D721Med (cell line): ENCODE measurements at places on chromosomes 7 and 10.

DNA sequence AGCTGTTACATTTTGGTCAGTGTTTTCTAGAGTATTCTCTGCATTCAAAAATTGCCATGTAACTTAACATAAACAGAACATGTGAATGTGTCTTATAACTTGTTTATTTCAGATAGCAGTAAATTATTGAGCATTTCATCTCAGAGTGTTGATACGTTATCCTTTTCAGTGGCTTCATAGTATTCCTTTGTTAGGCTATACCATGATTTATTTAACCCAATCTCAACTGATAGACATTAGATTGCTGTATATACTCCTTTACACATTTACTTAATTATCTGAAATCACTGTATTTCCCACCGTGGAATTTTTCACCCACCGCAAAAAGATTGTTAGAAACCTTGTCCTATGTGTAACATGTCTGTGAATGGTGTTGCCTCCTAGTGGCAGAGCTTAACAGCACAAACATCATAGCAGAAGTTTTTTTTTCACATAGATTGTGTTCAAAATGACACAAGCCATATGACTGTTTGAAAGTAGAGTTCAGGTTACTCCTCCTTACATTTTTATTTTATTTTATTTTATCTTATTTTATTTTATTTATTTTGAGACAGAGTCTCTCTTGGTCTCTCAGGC is 21.4 kb downstream of the SLF2 start:
- no peak for DNase-seq

- no peak for DNase-seq
Measured at GRCh38 chr7:66682350-66683093, 53.8 kb downstream of the KCTD7 start.

GRCh38 chr10:71598621-71599055 is 120.9 kb downstream of the C10orf105 start:
- DNase-seq = no peak

- no peak for DNase-seq
Measured at GRCh38 chr10:57867241-57867640, 400.5 kb downstream of the IPMK start.

DNA sequence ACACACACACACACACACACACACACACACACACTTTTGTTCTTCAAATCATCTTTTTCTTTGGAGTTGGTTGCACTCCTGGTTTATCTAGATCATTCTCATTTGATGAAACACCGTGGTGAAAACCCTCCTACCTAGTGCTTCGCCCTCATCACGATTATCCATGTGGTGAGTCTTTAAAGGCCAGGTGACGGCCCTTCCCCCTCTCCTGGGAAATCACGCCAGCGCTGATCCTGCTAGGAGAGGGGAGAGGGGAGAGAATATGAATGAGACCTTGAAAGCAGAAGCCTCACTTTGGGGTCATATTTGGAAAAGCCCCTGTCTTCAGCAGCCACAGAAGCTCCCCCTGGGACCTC is 103.9 kb upstream of the LRRC4 start:
- no peak for DNase-seq

DNA sequence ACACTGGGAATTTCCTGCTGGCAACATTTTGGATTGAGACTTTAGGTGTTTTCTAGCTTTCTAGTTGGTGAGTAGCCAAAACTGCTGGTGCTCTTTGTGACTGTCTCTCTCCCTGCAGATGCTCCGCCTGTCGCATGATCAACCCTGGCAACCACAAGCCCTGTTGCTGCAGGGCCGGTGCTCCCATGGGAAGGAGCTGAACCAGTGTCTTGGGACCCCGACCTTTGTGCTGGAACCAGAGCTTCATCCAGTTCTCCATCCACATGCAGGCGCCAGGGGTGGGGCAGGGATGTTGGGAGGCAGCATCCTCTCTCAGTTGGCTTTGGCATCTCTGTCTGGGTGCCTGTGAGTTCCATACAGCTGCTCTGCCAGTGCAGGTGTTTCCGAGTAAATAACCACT is 306.2 kb upstream of the MKI67 start:
- DNase-seq = no peak
